ENCODE measurements at places on chromosomes 2 and 18.

DNA sequence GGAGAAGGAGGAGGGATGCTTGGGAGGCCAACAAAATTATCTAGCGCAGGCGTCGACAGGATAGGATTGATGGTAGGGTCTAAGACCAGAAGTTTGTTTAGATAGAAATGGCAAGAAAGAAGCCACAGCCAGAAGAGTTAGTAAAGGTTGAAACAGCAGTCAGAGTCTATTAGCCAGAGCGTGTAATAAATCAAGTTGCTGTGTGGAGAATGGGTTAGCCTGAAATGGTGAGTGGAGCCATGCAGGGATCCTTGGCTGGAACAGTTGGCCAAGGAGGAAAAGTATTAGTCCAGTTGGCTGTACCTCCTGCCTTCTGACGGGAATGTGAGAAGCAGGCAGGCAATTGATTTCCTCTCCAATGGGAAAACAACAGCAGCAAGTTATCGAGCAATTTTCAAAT is 190.7 kb upstream of the CCDC68 start:
- no peak for DNase-seq

DNA sequence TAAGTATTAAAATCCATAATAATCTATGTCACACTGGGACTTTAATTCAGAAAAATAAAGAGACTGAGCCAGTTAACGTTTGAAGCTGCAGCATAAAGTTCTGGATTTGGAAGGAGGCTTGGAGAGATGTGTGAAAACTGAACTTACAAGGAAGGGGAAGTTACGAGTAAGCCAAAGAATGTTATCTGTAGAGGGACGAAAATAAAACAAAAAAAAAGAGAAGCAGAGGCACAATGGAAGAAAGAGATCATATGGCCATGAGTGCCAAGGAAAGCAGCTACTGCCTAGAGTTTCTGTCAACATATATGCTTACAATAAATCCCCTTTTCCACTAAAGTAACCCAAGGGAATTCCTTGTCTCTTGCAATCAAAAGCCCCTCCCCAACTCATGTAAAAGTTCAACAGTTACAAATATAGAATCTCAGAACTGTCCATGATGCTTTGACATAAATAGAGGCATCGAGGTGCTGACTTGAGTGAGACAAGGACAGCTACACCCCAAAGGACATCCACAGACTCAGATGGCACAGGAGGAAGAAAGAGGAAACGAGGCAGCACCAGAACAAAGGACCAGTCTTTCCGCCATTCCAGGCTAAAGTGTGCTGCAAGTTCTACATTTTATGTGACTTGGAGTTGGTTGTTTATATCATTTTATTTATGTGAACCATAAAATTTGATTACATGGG is 16.1 kb upstream of the ARL5A start:
- DNase-seq = no peak

- no peak for DNase-seq
Observed at GRCh38 chr18:44799907-44800421, 119.3 kb downstream of the SETBP1 start.

DNA sequence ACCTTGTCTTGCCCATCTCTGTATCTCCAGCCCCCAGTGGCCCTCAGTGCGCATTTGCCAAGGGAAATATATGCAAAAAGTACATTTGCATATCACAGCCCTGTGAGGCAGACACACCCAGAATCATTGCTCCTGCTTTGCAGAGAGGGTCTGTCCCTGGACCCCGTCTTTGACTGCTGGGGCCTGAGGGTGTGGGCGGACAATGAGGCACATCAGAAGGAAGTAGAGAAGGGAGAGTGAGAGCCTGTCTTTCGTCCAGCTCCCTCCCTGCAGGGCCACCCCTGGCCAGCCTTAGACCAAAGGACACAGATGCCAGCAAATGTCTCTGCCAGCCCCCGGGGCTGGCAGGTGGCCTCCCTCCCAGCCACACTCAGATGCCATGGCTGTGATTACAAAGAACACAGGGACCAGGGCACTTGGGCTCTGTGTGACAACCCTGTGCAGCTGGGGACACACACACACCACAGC is 516.2 kb upstream of the MYT1L start:
- DNase-seq = no peak

GRCh38 chr2:106749823-106750222 is 136.1 kb downstream of the ST6GAL2 start:
- DNase-seq = no peak

- no peak for DNase-seq
Observed at GRCh38 chr2:200208041-200208440, 98.5 kb upstream of the SPATS2L start.

DNA sequence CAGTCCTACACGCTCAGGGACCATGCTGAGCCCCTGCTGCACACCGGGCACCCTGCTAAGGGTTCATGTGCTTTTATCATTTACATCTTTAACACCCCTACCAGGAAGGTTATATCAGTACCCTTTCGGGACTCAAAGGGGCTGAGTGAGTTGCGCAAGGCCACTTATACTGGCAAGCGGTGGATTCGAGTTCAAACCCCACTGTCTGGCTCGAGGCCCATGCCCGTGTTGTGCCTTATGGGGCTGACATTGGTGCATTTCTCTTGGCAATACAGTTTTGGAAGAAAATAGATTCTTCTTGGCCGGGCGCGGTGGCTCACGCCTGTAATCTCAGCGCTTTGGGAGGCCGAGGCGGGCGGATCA is 69.5 kb upstream of the MAP4K4 start:
- no peak for DNase-seq

- no peak for DNase-seq
Observed at GRCh38 chr2:121099329-121100290, 185.4 kb downstream of the TFCP2L1 start.

DNA sequence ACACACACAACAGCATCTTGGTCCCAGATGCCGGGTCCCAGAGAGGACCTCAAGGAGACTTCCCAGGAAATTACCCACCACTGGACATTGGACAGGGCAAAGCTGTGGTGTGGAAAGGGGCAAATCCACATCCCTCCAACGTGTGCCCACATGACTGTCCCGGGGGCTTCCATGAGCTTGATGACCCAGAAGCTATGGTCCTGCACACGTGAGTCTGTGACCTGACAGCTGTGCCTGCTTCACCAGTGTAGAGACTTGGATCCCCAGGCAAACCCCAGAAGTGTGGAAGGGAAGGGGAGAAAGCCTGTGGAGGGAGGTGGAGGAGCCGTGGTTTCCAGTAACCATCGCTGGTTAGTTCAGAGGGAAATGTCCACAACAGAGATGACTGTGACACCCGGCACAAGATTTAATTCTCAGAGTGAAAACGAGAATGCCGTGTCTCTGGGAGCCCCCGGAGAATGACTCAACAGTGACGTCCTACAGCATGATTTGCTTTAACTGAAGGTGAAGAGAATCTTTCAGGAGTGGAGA is 19.1 kb upstream of the GPR55 start:
- no peak for DNase-seq

DNA sequence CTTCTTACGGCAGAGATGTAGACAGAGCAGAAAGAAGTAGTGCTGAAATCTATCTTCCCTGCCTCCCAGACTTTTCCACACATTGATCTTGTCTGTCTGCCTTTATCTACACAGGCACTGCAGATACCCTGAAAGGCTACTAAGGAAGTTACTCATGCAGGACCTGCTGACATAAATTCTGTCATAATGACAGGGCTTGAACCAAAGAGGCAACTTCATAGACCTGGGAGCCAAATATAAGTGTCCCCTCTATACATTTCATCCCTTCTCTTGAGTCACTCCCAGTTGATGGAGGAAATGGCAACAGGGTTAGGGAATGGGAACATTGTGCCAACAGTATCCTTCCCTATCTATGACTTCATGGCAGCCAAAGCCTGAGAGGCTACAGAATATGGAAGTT is 157.5 kb downstream of the TNS1 start:
- DNase-seq = no peak

DNA sequence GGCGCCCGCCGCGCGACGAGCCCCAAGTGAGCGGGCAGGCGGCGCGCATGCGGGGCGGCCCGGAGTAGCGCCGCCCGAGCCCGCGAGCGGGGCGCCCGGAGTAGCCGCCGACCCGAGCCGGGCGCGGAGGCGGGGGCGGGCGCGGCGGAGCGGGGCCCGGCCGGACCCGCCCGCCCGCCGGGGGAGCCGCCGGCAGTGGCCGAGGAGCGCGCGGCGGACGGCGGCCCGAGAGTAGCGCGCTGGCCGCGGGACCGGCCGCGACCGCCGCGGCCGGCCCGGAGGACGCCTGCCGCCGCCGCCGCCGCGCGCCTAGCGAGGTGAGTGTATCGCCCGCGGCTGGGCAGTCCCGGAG is at the start of gene GALNT1:
Gene GALNT1, plus strand, starts transcription at position 195 of the 352 bp plus-strand sequence. CDS start 72,923 bp downstream, outside the sequence.
- DNase-seq = no peak

GRCh38 chr18:58125183-58125582 is 81.2 kb downstream of the NEDD4L start:
- no peak for DNase-seq

- DNase-seq = no peak
Observed at GRCh38 chr2:128510701-128511397, 192.2 kb upstream of the HS6ST1 start.

DNA sequence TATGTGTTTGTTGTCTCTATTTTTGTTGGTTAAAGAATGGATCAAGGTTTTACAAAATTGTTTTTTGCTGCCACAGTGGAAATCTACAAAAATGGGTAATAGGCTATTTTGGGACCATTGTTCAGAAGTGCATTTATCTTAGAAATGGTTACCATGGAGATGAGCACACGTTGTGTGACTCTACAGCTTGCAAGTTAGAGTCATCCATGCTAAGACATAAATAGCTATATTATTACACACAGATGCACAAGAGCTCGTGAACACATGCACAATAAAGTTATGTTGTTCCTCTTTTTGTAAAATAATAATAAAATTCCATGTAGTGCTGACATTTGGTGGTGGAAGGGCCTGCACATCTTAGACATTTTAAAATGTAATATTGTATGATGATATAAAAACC is 15.5 kb upstream of the DUSP19 start:
- no peak for DNase-seq

DNA sequence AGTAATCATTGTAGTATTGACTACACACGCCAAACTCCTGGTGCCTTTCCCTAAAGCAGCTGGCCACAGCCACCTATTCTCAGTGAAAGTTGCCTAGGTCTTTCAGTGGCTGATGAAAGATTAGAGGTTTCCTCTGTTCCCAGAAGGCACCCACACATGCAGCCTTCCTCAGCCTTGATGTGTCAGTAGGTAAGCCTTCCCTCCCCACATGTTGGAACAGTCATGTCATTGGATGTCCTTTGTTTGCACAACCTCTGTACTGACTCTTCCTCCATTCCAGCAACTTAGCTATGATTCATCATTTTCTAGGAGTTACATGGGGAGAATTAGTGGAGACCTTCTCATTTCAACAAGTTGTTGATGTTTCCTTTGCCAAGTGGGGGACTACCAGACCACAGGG is 630.8 kb upstream of the SLC39A10 start:
- DNase-seq = no peak

DNA sequence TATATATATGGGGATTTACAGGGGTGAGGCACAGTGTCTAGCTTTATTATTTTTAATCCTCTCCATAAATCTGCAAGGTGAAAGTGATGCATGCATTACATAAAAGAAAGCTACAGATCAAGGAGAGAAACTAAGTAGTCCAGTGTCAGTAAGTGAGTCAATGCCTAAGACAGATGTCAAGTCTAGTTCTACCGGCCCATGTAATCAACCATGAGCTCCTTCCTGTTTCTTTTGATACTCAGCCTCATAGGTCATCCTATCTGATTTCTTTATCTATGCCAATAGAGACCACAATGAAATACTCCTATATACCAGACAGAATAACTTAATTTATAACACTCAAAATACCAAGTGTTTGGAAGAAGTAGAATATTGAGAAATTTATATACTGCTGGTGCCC is 20.2 kb upstream of the GYPC start:
- no peak for DNase-seq

DNA sequence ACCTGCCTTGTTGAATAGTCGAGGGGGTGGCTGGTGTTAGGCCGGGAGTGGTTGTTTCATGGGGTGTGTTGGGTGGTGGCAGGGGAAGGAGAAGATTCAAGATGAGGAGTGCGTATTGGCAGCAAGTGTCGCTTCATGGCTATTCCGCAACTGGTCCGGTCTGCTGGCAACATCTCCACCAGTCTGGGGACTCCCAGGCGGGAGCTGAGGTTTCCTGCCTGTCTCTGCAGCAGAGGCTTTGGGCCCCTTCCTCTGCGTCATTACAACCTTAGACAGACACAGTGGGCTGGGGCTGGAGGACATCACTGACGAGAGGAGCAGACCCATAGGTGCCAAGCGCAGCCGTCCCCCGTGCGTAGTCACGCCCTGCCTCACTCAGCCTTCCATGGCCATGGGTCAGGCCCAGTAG is 64.0 kb upstream of the MCFD2 start:
- no peak for DNase-seq

- no peak for DNase-seq
Observed at GRCh38 chr2:201254081-201254730, 6.1 kb upstream of the CASP8 start.

GRCh38 chr2:231502596-231502995 is 27.6 kb downstream of the NMUR1 start:
- no peak for DNase-seq

DNA sequence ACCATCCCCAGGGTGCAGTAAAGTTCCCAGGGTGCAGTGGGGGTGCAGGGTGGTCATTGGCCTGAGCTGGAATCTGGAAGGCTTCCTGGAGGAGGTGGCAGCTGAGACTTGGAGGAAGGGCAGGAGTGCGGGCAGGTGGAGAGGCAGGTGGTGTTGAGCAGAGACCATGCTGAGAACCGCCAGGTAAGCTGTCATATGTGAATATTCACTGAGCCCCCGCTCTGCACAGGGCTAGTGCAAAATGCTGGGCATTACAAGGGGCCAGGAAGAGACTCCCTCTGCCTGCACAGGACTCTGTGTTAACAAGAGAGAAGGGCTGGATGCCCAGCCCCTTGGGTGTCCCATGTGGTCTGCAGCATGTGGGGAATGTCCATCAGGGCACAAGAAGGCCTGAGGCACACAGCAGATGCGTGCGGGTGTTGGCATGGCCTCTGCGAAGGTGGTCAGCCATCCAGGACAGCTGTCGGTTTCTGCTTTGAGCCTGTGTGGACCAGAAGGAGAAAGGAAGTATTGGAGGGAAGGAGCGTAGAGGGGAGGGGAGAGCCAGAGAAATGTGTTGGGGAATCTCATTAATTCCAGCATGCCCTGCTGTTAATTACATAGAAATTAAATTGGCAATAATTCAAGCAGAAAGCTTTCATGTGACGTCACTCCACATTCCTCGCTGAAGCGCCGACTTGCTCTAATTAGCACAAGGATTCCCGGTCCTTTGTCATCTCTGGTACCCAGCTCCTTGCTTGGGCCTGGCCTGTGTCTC is 62.8 kb upstream of the OTOS start:
- DNase-seq = no peak

DNA sequence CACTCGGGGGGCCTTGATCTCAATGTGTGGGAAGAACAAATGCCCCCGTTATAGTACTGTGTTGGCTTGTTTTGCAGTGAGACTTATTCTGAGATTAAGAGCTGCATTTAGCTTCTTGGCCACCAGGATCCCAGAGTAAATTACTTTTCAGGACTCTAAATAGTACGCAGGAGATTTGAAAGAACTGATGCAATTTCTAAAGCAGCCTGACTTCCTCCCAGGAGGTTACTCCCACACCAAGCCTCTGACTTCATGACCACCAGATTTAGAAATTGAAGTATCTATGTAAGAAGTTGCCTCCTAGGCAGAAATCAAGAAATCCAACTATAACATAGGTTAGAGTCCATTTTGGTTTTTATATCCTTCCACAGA is 67.0 kb downstream of the FEZ2 start:
- no peak for DNase-seq
